Stimulated activated naive CD8-positive, alpha-beta T cell treated with anti-CD3 and anti-CD28 coated beads, Interleukin-15, Interleukin-2, amounts not matched to agents 100 U/mL and 50 U/mL, for 24 hours (primary cell): ENCODE measurements at places on chromosomes 6 and 20.

GRCh38 chr6:167588181-167588919 lies 238.4 kb upstream of the AFDN start:
- DNase-seq, result no peak

GRCh38 chr20:36390269-36390668 lies 84.1 kb downstream of the DLGAP4 start:
- DNase-seq, result no peak

- no peak for DNase-seq
Observed at GRCh38 chr20:4014031-4014474, 1.3 kb downstream of the RNF24 start.

GRCh38 chr6:97129106-97129505 lies 153.9 kb downstream of the MMS22L start:
- DNase-seq, result no peak

GRCh38 chr6:115404446-115404845 lies 656.2 kb downstream of the FRK start:
- DNase-seq, result no peak

DNA sequence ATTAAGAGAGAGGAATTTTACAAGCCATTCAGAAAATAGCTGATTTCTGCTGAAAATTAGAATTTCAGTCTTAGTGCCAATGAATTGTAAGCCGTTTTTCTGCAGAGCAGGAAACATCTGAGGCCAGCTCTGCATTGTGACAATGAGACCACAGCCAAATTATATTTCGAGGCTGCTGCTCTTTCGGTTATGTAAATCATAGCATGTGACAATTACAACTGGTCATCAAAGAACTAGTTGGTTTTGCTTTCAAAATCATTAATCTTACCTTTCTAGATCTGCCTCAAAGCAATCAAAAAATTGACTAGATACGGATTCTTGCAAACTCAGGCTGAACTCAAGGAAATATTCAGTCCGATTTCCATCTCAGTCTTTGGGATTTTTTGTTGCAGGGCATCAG lies 33.4 kb upstream of the INSM1 start:
- DNase-seq, result no peak

GRCh38 chr20:36951979-36952738 lies 651 bp upstream of the SAMHD1 start:
- no peak for DNase-seq

- DNase-seq, result no peak
Observed at GRCh38 chr6:150276168-150276936, 92.5 kb upstream of the IYD start.

GRCh38 chr6:169386411-169387057 lies 132.9 kb upstream of the THBS2 start:
- DNase-seq, result no peak

- no peak for DNase-seq
Observed at GRCh38 chr6:13358511-13358910, 30.2 kb upstream of the TBC1D7 start.

GRCh38 chr6:109939654-109940053 lies 38.5 kb upstream of the GPR6 start:
- no peak for DNase-seq

GRCh38 chr6:145904868-145905267 lies 59.3 kb downstream of the SHPRH start:
- no peak for DNase-seq

- DNase-seq, result no peak
Observed at GRCh38 chr6:144736763-144737162, 451.6 kb downstream of the UTRN start.

- DNase-seq, result peak; percentile 22
Observed at GRCh38 chr6:132768051-132768517, 10.4 kb upstream of the VNN2 start.

GRCh38 chr6:133973109-133973971 lies 20.3 kb downstream of the TBPL1 start:
- DNase-seq, result no peak

GRCh38 chr6:43807228-43808061 lies 37.4 kb downstream of the VEGFA start:
- no peak for DNase-seq

- DNase-seq, result no peak
Observed at GRCh38 chr6:502761-503160, 111.2 kb downstream of the IRF4 start.

- no peak for DNase-seq
Observed at GRCh38 chr6:52527436-52527835, 49.4 kb downstream of the TRAM2 start.

GRCh38 chr20:15289337-15289736 lies 951.9 kb upstream of the FLRT3 start:
- no peak for DNase-seq

- DNase-seq, result no peak
Observed at GRCh38 chr6:168368936-168369335, 49.4 kb upstream of the DACT2 start.

DNA sequence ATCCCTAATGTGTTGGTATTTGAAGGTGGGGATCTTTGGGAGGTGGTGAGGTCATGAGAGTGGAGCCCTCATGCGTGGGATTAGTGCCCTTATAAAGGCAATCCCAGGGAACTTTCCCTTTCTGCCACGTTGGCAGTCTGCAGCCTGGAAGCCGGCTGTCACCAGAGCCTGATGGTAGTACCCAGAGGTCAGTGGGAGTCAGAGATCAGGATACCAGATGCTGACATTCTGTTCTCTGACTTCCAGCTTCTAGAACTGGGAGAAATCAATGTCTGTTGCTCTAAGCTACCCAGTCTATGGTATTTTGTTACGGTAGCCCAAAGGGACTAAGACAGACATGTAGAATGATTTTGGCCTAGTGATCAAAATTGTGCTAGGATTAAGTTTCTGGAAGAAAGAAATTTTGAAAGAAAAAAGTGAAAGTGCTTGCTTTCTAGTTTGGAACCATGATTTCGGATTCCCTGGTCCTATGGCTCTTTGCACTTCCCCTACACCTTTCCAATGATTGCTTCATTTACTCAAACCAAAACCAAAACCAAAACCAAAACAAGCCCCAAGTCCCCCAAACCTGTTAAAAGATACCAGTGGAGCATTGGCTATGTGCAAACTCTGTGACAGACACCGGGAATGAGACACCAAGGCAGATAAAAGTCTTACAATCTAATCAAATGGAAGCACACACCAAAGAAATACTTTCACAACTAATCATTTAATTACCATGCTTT lies 173.7 kb upstream of the ZNF217 start:
- no peak for DNase-seq

DNA sequence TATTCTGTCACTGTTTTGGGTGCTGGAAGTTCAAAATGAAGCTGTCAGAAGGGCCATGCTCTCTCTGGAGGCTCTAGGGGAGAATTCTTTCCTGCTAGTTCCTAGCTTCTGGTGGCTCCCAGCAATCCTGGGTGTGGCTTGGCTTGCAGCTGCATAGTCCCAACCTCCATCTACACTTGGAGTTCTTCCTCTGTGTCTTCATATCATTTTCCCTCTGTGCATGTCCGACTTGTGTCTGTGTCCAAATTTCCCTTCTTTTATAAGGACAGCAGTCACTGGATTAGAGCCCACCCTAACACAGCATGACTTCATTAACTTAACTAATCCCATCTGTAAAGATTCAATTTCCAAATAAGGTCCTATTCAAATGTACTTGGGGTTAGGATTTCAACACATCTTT lies 23.3 kb upstream of the ENPP1 start:
- no peak for DNase-seq

DNA sequence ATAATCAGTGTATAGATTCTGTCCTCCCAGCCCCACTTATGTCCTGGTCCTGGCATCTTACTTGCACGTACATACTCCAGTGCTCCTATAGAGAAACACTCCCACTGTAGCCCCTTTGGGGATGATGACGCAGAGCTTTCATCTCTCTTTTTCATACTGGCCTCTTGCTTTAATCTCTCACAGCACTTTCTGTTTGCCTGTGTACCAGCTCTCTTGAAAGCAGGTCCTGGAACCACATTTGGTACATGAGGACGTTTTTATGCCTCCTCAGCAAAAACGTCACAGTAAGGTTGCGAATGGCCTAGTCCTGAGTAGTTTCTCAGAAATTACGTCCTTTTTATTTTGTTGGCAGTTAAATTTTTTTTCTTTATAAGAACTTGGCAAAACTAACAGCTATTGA lies 10.8 kb downstream of the L3MBTL3 start:
- DNase-seq, result peak; percentile 10
